MM.1S (cell line): ENCODE measurements at places on chromosomes 1 and 21.

GRCh38 chr1:173489929-173490328, 12.8 kb downstream of the PRDX6 start:
- DNase-seq: no peak

DNA sequence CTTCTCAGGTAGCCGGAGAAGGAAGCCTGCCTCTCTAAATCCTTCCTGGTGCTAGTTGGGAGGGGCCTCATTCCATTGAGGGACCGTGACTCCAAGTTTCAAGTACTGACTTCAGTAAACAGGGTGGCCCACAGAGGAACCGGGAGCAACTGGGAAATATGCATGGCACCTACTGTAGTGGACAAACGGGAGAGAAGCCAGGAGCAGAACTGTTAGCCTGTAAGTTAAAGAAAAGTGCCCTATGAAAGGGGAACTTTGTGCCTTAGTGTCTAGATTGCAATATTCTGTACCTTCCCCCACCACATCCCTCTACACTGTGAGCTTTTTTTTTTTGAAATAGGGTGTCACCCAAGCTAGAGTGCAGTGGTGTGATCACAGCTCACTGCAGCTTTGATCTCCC, 33.2 kb upstream of the KANK4 start:
- no peak for DNase-seq

DNA sequence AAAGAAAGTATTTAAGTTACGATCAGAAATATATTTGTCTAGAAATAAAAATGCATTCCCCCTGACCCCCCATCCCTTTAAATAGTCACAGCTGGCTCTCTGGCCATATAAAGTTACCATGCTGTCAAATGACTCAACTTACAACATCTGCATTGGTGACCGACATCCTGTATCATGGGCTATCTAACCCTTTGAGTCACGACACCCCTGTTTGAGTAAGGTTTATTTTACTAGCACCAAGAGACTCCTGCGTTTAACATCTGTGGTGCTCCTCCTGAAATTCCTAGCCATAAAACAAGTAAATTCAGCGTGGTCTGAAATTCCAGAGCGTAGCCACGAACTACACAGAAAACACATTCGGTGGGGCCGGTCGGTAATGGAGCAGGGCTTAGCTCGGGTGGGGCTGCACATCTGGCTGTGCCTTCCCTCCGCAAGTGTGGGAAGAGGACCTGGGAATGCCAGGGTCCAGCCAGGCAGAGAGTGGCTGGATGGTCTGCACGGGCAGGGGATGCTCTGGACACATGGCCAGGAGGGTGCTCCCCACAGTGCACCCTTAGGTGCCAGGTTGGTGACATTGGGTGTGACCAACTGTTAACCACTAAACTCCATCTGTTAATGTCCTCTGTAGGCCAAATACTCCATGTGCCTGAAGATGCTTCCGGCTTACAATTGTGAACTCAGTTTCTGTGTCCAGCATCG, 53.0 kb upstream of the CLDN14 start:
- no peak for DNase-seq

GRCh38 chr1:158145173-158145719, 35.4 kb upstream of the CD1D start:
- no peak for DNase-seq

DNA sequence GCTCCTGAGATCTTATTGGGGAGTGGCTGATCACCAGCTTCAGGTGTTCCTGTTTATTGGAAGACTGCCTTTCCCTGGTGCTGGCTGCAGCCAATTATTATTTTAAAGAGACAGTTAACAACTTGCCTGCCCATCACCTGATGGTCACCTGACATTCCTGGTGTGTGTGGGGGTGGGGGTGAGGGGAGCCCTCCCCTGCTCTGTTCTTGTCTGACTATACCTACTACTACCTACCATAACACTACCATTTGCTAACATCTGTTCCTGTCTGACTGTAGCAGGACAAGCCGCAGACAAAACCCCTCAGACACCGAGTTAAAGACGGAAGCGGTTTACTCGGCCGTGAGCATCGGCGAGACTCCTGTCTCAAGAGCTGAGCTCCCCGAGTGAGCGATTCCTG, 54.9 kb upstream of the NBPF3 start:
- DNase-seq: no peak

GRCh38 chr1:43537423-43538142, 6.9 kb downstream of the PTPRF start:
- DNase-seq: no peak

DNA sequence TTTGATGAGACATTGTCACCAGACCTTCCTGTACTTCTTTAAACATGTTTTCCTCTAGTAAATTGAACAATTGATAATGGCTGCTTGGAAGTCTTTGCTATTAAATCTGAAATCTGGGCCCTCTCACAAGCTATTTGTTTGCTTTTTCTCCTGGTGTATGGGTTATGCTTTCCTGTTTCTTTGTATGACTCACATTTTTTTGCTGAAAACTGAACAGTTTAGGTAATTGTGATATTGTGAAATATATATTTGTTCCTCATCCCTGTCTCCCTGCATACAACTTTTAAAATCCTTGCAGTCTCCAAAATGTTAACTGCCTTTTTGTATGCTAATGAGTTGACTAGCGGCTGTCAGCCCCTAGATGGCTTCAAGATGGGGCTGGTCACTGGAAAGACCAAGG, 61.6 kb downstream of the MAP3K21 start:
- DNase-seq: no peak

DNA sequence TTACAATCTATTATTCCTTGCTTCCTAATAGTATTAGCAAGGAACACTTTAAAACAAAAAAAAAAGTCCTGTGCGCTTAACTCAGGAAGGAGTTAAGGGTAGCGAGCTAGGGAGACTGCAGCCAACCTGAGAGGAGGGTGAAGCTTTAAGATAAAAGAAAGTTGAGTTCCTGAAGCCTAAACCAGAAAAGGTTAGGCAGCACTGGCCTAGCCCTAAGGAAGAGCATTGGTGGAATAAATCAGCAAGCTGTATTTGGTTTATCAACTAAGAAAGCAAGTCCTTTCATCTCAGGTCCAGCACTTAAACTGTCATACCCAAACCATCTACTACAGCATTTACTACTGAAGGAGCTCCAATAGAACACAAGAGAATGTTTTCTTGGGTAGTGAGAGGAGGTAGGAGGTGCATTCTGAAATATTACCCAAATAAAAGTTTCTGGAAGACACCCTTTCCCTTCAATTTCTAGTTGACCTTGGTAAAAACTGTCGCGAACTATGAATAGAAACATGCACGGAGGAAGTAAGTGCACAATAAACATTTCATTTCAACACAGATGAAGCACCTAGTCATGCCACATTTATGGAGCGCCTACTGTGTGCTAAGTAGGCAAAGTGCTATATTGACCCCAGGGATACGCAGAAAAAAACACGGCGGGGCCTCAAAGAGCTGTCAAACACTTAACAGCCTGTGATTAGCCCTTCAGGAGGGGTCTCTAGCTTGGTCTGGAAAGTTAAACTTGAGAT, 1.3 kb downstream of the GLRX2 start:
- no peak for DNase-seq

GRCh38 chr1:205593967-205594366, 37.8 kb downstream of the ELK4 start:
- DNase-seq: no peak

GRCh38 chr1:183880531-183881243, 75.8 kb downstream of the RGL1 start:
- DNase-seq: no peak

- no peak for DNase-seq
Observed at GRCh38 chr1:226674892-226675714, 64.0 kb downstream of the ITPKB start.

- peak; percentile 78 for DNase-seq
Observed at GRCh38 chr1:205523891-205524793, 19.7 kb downstream of the CDK18 start.

DNA sequence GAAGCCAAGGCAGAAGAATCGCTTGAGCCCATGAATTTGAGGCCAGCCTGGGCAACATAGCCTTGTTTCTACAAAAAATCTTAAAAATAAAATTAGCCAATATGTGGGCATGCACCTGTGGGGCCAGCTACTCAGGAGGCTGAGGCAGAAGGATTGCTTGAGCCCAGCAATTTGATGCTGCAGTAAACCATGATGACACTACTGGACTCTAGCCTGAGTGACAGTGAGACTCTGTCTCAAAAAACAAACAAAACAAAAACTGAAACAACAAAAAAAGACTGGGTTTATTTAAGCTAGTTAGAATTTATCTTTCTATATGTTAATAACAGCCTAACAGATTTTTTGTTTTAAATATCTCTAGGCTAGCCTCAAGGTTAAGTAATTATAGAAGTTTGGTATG, 57.4 kb downstream of the SLC35A3 start:
- DNase-seq: no peak

- DNase-seq: no peak
Observed at GRCh38 chr1:24905979-24906720, 23.9 kb downstream of the RUNX3 start.

DNA sequence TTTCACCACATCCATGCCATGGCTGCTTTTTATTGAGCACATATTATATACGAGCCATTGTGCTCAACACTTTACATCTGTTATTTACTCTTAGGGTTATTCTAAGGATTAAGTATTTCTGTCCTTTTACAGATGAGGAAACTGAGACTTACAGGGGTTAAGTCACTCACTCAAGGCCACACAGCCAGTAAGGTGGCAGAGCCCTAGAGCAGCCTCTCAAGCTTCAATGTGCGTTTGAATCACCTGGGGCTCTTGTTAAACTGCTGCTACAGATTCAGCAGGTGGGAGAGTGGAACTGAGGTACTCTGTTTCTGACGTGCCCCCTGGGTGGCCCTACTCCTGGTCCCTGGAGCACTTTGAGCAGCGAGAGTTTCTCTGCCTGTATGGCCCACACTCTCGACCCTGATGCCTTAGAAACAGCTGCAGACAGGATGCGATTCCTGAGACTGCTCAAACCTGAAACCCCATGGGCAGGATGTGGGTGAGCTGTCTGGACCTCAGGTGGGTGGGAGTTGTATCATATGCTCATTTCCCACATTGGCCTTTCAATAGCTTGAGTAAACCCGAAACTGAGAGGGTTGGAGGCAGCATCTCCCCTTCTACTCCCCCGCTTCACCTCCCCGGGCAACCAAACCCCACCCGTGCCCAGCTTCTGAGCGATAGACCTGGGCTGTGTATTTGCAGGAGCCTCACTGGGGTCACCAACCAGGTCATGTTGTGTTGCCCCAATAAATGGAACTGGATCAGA, 59.3 kb downstream of the MAN1C1 start:
- DNase-seq: peak; percentile 95

- DNase-seq: no peak
Observed at GRCh38 chr1:97364086-97364485, 556.7 kb downstream of the DPYD start.

- DNase-seq: no peak
Observed at GRCh38 chr1:44947063-44947773, 39.2 kb downstream of the EIF2B3 start.

DNA sequence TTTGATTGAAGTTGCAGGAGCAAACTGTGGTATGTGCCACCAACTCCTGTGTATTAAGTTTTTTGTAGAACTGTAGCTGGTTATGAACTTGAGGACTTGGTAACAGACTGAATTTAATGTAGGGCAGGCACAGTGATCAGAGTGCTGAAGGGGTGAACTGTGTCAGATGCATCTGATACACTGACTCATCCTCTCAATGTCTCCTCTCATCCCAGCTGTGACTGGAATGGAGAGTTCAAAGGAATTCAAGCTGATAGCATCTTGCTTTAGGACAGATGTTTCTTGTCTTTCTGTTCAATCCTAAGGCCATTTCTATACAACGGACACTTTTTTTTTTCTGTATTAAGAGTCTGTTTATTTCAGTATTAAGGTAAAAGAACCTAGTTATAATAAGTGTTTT, 25.0 kb upstream of the GBP1 start:
- no peak for DNase-seq

GRCh38 chr1:109040989-109041620, 797 bp downstream of the WDR47 start:
- no peak for DNase-seq

GRCh38 chr1:235679005-235679404, 29.4 kb upstream of the GNG4 start:
- no peak for DNase-seq

DNA sequence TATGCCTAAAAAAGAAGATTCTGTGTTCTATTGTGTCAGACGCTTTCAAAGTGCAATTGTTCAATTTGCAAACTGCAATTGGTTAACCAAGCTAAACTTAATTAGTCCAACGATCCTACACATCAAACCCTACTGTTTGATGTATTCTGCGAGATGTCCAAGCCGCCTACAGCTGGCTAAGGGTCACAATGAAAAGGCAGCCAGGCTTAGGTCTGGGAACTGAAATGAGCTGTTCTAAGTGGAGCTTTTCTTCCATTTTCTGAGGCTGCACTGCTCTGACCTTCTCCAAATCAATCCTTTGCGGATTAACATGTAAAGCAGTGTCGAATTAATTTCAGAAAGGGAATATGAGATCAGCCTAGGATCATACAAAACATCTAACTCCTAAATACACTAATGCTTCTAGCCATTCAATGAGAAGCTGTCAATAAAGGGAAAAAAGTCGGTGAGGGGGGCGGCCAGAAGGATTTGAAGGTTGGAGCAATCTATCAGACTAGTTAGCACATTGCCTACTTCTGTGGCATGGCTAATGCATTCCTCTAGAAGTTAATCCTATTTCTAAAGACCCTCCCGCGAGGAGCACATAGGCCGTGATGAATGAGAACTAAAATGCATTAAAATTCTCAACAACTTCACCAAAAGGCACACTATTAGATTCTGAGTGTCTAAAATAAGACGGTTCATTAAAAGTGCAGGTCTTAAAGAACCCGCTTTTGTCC, 119.0 kb downstream of the SIM2 start:
- DNase-seq: no peak

- no peak for DNase-seq
Observed at GRCh38 chr21:45414396-45415187, 9.6 kb downstream of the COL18A1 start.

DNA sequence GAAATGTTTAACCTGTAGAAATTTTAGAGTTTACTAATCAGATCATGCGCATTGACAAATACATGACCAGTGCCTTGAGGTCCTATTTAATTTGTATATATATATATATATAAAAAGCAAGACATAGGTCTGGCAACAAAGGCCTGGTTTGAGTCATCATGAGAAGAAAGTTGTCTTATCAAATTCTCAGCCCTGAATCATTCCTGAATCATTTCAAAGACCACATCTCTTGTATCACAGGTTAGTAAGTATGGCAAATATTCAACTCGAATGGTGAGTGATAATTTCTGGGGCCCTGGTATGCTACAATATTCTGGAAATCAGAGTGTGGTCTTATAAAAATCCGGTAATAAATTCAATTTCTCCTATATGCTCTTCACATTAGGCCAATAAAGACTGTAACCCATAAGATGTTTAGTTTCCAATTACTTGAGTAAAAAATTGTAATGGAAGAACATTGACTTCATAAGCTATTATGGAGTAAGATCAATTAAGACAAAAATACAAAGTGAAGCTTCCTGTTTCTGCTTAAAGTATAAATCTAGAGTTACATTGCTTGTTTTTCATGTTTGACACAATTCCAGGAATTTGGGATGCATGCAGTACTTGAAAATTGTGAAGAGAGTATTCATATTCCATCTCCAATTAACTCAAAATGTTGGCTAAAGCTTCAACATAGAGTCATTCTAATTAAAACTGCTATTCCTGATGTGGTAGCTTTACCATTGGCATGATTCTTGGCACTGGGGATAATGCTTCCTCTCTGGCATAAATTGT, 309.4 kb downstream of the BRINP3 start:
- DNase-seq: no peak

- DNase-seq: no peak
Observed at GRCh38 chr1:226121049-226121586, 58.6 kb downstream of the H3-3A start.

GRCh38 chr1:231591466-231591865, 35.1 kb upstream of the DISC1 start:
- DNase-seq: no peak
